ENCODE measurements at places on chromosomes 12 and 14.

DNA sequence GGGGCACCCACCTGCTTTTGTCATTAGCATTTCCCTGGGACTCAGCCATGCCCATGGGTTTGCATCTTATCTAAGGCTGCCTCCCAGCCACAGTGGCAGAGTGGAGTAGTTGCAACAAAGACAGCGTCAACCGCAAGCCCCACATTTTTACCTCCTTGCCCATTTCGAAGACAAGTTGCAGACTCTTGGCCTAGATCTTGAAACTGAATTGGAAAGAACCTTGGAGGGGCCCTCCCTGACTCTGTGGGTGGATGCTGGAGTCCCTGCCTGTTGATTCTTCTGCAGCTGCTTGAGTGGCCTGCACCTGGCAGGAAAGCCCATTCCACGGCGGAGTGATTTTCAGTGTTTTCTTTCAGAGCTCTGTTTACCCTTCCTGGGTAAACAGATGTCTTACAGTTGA is 309.0 kb downstream of the VRK1 start:
- no peak for DNase-seq

- no peak for DNase-seq
Measured at GRCh38 chr14:102823546-102823945, 46.3 kb downstream of the TRAF3 start.

GRCh38 chr12:17593715-17594406 is 496.1 kb downstream of the RERGL start:
- DNase-seq = no peak

GRCh38 chr12:91588874-91589454 is 406.3 kb upstream of the DCN start:
- no peak for DNase-seq

- no peak for DNase-seq
Measured at GRCh38 chr12:8630131-8630530, 17.5 kb upstream of the AICDA start.

DNA sequence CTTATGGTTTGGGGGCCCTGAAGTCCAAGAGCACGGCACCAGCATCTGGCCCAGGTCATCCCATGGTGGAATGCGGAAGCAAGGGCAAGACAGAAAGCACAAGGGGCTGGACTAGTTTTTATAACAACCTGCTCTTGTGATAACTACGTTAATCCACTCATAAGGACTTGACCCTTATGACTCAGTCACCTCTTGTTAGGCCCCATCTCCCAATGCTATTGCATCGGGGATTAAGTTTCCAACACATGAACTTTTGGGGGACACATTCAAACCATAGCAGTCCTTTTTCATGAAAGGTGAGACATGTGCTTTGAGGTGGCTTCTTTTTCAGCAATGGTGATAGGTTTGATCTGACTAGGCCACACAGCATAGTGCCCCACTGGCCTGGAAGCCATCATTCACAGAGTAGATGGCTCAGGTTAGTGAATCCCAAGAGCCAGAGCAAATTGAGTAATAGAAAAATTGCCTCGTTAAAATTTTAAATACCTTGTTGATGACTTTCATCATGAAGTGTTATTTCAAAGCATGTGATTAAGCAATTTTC is 12.1 kb downstream of the FRMD6 start:
- DNase-seq = no peak

- no peak for DNase-seq
Measured at GRCh38 chr12:111276146-111276545, 92.7 kb downstream of the PHETA1 start.

GRCh38 chr14:105493921-105494605 is 3.0 kb downstream of the TEDC1 start:
- DNase-seq = no peak

Data from OCI-LY7 (cell line).